ENCODE measurements at places on chromosomes 2 and 18.
A peak's percentile ranks its signal among the peaks of the same experiment; 100 is the strongest.

- DNase-seq: no peak
Measured at GRCh38 chr2:12934146-12934756, 217.5 kb downstream of the TRIB2 start.

- no peak for DNase-seq
Measured at GRCh38 chr2:72734432-72734831, 91.4 kb downstream of the EXOC6B start.

GRCh38 chr2:8229546-8229986 is 452.3 kb upstream of the ID2 start:
- DNase-seq: no peak

DNA sequence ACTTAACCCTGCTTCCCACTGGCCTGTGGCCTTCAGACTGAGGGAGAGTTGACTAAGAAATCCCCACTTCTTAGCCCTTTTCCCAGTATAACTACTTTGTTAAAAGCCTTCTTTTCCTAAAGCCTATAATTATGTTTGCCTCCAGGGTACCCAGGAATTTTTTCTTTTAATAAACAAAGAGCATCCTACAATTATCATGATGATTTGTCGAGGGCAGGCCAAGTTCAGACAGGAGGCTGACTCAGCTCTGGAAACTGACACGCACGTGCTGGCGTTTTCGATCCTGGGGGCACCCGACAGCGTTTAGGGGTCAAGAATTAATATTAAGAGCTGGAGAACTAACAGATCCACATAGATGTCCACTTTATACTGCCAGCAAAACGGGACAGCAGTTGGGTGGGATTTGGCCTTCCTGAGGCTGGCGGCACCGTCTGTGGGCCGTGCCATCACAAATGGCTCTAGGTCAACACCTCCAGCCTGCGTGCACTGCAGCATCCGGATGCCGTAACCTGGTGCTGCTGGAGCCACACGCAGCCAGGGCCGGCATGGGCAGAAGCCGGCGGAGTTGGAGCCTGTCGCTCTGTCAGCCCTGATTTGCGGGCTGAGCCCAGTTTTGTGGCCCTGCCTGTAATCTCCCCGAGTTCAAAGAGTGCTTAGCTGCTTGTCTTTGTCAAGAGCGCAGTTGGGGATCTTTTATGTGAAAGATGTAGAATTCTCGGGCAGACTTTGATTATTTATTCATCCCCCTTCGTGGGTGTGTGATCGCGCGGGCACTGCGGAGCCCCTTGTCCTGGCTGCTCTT is 191.0 kb downstream of the GLI2 start:
- DNase-seq: no peak

DNA sequence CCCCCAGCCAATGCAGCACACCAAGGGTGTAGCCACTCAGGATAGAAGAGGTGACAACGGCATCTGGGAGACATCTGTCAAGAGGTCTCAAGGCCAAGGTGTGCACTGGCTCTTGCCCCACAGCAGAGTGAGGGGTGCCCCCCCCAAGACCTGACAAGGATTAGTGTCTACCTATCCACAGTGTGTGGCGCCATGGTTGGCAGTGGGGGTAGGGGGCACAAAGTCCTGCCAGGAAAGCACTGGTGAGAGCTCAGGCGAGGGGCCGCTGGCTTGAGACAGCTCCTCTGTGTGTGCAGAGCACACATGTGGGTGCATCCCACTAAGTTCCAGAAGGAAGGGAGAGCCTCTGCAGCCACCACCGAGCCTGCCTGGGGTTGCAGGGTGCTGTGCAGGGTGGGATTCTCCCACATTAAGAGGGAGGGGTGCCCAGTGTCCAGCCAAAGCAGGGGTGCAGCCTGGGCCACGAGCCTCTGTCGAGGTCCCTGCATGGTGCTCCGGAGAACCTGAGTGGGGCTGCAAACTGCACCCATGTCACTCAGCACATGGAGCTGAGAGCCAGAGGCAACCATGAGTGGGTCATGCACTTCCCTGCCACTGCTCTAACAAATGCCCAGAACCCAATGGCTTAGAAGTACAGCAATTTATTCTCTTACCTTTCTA is 311.2 kb upstream of the HDAC4 start:
- DNase-seq: no peak

GRCh38 chr2:108911401-108911800 is 77.6 kb downstream of the EDAR start:
- DNase-seq: no peak

DNA sequence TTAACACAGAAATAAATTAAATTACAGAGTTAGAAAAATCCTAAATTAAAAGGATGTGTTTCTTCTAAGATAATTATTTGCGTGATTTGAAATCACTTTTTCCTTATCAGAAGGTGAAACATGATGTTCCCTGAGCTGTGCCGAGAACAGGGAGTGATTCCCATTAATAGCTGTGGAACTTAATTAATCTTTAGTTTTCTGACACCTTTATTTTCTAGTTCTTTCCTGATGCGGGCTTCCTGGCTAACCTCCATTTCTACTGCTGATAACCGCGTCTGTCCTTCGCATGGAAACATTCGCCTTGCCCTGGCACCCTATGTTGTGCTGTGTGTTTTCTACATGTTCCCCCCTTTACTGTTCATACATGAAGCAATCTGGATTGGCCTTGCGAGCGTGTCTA is 172.9 kb downstream of the FAM210A start:
- DNase-seq: no peak

GRCh38 chr2:118645876-118646275 is 201.6 kb downstream of the EN1 start:
- DNase-seq: no peak

GRCh38 chr2:181104512-181105115 is 124.2 kb downstream of the UBE2E3 start:
- DNase-seq: peak; percentile 90

GRCh38 chr2:27000228-27000627 is 29.8 kb downstream of the MAPRE3 start:
- no peak for DNase-seq

DNA sequence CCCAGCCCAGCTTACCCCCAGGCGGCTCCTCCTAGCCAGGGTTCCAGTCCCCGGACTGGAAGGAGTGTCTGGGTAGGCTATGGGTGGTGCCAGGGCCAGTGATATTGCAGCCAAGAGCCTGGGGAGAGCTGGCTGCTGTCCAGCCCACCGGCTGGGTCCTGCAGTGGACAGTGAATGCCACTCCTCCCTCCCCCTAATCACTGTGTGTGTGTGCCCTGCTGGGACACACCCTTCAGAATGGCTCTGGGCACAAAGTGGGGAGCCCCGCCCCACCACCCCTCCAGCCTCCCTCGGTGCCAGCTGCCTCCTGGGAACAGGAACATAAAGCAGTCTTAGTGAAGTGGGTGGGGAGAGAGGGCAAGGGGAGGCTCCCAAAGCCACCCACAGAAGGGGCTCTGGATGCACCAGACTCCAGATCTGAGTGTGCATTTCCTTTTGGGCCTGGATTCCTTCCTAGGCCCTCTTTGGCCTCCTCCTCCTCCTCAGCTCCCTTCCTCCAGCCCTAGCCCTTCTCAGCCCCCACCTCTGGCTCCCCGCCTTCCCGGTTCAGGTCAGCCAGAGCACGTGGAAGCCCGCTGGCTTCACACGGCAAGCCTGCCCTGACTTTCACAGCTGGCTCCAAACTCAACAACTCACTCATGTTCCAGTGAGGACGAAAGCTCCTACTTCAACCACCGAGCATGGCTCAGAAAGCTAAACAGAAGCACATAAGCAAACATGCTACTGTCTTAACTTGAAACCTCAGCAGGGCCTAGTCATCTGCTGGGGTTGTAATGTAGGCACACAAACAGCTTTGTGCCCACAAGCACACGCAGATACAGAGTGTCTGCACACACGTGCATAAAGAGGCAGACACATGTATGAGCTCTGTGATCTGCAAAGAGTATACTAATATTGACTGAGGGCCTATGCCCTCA is 209.2 kb upstream of the SMAD2 start:
- no peak for DNase-seq

- no peak for DNase-seq
Measured at GRCh38 chr2:47359375-47359868, 43.5 kb upstream of the MSH2 start.

DNA sequence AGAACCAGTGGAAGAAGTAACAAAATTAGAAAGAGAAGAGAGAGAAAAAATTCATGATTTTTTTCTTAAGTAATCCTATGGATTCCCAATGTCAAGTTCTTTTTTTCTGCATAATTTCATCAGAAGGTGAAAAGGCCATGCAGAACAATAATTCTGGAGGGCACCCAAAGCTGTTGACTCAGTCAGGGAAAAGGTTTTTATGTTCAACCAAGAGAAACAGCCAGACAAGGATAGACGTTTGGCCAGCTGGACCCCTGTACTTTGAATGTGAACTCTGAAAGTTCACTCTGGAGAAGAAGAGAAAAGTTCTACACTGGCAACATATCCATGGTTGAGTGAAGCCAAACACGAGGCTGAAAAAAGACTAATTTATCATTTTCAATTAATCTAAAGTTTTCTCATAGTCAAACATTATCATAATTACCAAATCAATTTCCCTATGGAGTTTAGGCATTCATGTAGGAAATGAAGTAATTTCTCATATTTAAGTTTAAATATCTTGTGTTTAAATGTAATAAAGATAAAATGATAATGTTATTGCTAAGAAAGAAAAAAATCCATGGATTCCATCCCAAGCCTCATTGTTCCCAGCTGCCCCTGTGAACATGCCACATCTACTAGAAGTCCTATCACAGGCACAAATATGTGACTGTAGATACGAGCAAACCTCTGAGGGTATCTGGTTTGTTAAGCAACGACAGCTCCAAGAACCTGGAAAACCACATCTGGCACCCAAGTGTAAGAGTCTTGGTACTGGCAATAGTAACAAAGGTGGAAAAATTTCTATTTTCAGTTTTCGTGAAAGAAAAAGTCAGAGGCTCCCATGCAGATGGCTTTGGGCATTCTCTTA is 742.7 kb upstream of the ACVR2A start:
- DNase-seq: no peak

- DNase-seq: no peak
Measured at GRCh38 chr2:162677476-162677875, 161.1 kb downstream of the KCNH7 start.

DNA sequence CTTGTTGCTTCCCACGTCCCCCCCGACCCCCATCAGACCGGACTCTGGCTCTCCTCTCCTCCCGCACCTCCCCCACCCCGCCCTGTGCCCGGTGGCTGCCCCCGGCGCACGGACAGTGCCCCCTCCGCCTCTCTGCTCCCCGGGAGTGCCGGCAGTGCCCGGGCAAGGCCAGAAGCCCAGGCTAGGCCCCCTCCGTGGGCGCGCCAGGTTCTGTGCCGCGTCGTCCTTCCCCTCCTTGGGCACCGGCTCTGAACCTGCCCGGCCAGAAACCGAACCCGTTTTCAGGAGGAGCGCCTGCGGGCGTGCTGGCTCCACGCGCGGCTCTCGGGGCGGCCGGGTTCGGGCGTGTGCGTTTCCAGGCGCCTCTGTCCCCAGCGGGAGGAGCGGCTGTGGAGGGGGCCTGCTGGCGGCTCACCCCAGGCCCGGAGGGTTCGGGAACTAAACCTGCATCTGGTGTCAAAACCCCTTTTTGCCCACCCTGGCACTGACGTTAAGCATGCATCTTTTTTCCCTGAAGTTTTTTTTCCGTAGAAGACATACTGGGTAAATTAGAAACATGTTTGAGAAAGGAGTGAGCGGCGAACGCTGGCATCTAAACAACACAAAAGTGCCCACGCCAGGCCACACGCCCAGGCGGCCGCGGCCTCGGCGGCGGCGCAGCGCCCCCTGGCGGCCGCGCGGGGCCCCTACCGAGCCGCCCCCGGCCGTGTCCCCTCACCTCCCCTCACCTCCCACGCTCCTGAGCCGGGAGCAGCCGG is 123.9 kb upstream of the SLC1A4 start:
- DNase-seq: peak; percentile 34

- DNase-seq: peak; percentile 47
Measured at GRCh38 chr2:121689356-121689755, 40.1 kb upstream of the CLASP1 start.

GRCh38 chr18:49815927-49816326 is 2.6 kb upstream of the ACAA2 start:
- DNase-seq: no peak

DNA sequence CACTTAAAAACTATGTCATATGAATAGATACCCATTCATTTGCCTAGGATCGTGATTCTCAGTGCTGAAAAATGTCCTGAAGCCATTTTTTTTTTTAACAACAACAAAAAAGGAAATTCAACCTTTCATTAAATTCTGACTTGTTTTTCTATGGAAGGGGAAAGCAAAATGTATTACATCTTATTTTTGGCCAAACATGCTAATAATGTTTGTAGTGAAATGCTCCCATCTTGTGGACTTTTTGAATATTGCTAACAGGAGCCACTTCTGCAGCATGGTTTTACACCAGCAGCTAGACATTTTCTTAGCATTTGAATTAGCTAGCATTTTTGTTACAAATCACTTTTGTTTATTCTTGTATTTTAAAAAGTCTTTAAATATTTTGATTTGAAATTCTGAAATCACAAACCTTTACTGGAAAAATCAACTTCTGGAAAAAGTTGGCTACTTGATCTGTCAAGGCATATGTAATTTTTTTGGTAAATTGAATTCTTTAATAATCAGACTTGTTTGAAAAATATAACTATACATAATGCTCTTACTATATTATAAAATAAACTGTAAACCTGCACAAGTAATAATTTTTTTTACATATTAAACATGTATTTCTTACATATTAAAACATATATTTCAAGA is 75.8 kb downstream of the KIDINS220 start:
- DNase-seq: peak; percentile 81

- DNase-seq: no peak
Measured at GRCh38 chr2:169771612-169772011, 27.1 kb upstream of the SSB start.

- DNase-seq: no peak
Measured at GRCh38 chr2:17813010-17813741, 3.1 kb upstream of the MSGN1 start.

DNA sequence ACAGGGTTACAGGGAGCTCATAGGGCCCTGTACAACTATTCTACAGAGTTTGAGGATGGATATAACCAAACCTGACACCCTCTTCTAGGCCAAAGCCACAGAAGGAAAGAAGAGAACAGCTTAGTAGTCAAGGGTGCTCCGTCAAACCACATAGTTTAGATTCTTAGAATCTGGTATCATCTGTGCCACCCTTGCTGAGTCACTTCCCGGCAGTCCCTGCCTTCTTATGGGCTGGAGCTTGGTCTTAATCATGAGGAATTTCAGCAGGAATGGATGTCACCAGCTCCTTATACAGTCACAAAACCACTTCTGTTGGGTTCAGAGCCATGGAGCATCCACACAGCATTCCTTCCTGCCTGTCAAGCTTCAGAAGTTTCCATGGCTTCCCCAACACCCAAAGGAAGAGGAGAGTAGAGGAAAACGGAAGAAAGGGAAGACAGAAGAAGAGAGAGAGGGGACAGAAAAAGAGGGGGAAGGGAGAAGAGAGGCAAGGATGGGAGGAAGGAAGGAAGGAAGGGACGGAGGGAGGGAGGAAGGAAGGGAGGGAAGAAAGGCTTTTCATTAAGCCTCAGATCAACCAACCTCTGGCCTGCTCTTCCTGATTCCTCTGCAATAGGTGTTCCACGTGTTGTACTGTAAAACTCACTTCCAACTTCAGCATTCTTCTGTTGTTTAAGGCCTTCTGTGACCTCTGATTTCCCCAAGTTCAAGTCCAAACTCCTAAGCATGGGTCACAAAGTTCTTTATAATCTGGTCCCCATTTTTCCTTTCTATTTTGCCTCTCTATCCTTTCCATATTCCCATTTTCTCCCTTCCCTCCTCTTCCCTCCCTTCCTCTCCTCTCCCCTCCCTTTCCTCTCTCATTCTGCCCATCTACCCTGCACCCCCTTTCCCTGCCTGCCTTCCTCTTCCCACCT is 246.1 kb upstream of the TNP1 start:
- no peak for DNase-seq

- DNase-seq: peak; percentile 60
Measured at GRCh38 chr2:201466050-201466675, 14.6 kb downstream of the STRADB start.

All from NCI-H1694 (cell line).